ENCODE measurements at places on chromosomes 1 and 21. TPM values are rescaled to one million over a fixed set of nuclear protein-coding genes. Genes with fewer than 3 reads are reported as not detected.

IGFN1 gene
- not detected for total RNA-seq

OR14K1 gene
- total RNA-seq: not detected

TCHHL1 gene
- not detected for total RNA-seq

OR2T5 gene
- not detected for total RNA-seq

CELA3B gene
- total RNA-seq: not detected

LCE1D gene
- total RNA-seq: not detected

HIVEP3 gene
- 6.6 TPM for total RNA-seq

LCE2A gene
- not detected for total RNA-seq

MRPS15 gene
- total RNA-seq: 88.4 TPM

NECTIN4 gene
- not detected for total RNA-seq

TRIM45 gene
- 14.3 TPM for total RNA-seq

RIPK4 gene
- 2.7 TPM for total RNA-seq

LIPI gene
- total RNA-seq: not detected

MTARC1 gene
- total RNA-seq: 50.6 TPM

FMO4 gene
- 3.8 TPM for total RNA-seq

TFF2 gene
- not detected for total RNA-seq

C8B gene
- total RNA-seq: not detected

CD34 gene
- total RNA-seq: 115 TPM

POFUT2 gene
- 20.3 TPM for total RNA-seq

RBM11 gene
- total RNA-seq: 1.2 TPM

CYP4X1 gene
- total RNA-seq: 2.6 TPM

ATP6V1G3 gene
- not detected for total RNA-seq

RGS16 gene
- total RNA-seq: 1.5 TPM

DENND1B gene
- total RNA-seq: 22.5 TPM

NGF gene
- 4.4 TPM for total RNA-seq

CAMK1G gene
- 0.31 TPM for total RNA-seq

FAM43B gene
- total RNA-seq: 3.3 TPM

AK5 gene
- 2.9 TPM for total RNA-seq

GABPB2 gene
- 13.4 TPM for total RNA-seq

BNIPL gene
- total RNA-seq: 0.16 TPM

ABCB10 gene
- total RNA-seq: 10.1 TPM

NCAM2 gene
- total RNA-seq: 4.8 TPM

C1orf94 gene
- not detected for total RNA-seq

WNT2B gene
- 4.0 TPM for total RNA-seq

CRYBG2 gene
- not detected for total RNA-seq

SMPDL3B gene
- 0.29 TPM for total RNA-seq

RGS5 gene
- 215 TPM for total RNA-seq

PLCH2 gene
- 0.13 TPM for total RNA-seq

Measured in left cardiac atrium (tissue), 4 donors.